Stimulated activated CD4-positive, alpha-beta T cell treated with anti-CD3 and anti-CD28 coated beads, TNF-alpha, amount 100 ng/mL, for 1 hour (primary cell): ENCODE measurements at places on chromosomes 12 and 14.

GRCh38 chr12:49902399-49903350 lies 1.0 kb downstream of the FAIM2 start:
- no peak for DNase-seq

GRCh38 chr12:93908846-93909567 lies 231.8 kb downstream of the CRADD start:
- DNase-seq: no peak

- DNase-seq: no peak
Observed at GRCh38 chr12:54045868-54046521, 7.6 kb upstream of the HOXC4 start.

- no peak for DNase-seq
Observed at GRCh38 chr14:53882684-53883083, 73.9 kb downstream of the BMP4 start.

DNA sequence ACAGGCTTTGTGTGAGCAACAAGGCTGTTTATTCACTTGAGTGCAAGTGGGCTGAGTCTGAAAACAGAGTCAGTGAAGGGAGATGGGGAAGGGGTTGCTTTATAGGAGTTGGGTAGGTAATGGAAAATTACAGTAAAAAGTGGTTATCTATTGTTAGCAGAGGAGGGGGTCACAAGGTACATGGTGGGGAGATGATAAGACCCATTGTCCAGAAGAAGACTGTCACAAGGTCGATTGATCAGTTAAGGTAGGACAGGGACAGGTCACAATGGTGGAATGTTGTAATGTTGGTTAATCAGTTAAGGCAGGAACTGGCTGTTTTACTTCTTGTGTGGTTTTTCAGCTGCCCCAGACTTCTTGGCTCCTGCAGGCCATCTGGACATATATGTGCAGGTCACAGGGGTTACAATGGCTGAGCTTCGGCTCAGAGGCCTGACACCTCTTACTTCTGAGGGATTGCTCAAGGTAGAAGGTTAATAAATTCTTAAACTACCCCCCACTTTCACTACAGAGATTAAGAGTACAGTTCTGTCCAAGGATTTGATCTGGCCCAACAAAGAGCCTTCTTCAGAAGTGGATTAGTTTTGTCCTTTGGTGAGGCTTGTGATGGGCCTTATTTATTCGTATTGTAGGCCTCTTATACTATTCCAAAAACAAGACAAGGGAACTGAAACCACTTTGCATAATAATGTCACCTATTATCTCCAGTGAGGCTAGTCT lies 13.8 kb upstream of the DHRS4 start:
- DNase-seq: no peak

DNA sequence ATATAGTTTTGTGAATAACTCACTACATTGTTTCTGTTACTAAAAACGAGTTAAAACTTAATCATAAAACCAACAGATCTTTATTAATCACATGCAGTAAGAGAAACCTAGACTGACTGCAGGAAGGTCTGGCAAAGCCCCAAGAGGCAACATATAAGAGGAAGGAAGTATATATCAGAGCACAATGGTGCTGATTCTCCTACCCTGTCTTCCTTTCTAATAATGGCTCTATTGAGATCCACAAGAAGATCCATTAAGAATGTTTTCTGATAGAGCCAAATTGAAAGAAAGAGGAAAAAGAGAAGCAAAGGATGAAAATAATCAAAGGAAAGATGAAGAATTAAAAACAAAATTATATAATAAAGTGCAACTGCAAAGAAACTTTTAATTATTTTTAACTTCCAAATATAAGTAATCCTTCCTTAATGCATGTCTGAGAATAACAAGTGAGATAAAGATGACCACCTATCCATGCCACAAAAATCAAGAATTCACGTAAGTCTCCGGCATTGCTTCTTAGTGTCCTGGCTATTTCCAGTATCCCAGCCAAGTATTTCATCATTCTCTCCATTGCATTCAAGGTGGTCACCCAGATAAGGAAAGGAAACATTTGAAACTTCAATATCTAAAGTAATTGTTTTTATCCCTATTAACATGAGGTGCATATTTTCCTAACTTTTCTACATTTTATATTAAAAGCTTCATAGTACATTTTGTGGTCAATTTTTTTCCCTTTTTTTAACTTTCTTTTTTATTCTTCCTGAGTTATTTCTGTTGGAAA lies 62.2 kb downstream of the SOX5 start:
- no peak for DNase-seq

DNA sequence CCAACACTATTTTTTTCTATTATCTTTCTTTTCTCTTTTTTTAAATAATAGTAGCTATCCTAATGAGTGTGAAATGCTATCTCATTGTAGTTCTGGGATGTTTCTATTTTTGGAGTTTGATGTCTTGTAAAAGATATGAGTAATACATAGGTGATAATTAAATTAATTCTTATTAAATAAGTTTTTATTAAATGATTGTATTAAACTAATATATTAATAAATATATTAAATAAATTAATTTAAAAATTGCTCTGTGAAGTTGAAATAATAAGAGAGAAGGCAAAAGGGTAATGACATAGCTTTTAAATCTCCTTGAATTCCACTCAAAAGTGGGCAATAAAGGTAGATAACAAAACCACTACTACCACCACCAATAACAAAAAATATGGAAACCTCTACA lies 230.2 kb upstream of the SSTR1 start:
- no peak for DNase-seq

- no peak for DNase-seq
Observed at GRCh38 chr14:102020058-102020971, 55.9 kb downstream of the DYNC1H1 start.

- no peak for DNase-seq
Observed at GRCh38 chr12:20393707-20394106, 25.4 kb downstream of the PDE3A start.

DNA sequence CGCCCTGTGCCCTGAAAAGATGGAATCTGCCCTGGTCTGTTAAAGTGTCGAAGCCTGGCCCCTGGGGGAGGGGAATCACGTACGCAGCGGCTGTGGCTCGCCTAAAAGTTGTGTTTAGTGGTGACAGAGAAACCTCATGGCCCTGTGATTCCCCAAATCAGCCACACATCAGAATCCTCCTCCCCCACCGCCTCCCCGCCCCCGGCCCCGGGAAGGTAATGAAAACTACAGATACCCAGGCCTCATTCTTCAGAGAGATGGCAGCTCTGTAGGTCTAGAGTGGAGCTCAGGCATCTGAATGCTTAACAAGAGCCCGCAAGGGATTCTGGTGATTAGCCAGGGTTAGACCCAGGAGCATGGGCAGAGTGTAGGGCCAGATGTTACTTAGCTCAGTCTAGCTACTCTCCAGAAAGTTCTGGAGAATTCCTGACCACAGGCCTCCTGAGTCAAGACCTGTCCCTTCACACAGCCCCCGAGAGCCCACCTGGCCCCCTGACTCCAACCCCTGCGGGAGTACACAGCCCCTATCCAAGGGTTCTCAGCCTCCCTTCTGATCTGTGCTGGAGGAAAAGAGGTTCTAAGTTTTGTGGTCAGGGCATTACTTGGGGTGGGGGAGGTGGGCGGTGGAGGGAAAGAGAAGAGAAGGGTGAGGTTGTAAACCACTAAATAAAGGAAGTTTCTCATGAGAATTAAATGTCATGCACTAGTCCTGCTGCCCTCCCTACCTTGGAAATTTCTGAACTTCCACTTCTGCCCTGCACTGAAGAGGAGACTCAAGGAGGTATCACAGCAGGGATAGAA lies 114.8 kb downstream of the PLXNC1 start:
- peak; percentile 18 for DNase-seq

DNA sequence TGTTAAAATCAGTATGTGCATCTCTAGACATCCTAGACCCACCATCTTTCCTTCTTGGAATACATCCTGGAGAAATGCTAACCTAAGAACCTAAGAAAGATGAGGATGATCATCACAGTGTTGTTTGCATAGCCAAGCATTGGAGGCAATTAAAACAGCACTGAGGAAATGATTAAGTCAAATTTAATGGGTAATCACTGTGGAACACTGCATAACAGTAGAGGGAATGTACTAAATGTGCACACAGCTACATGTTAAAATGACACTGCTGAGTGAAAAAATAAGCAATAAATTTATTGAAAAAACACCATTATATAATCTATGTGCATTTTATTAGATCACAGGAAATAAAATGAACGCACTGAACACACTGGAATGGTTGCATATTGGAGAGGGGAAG lies 987.1 kb upstream of the SEL1L start:
- DNase-seq: no peak
